ENCODE measurements at places on chromosomes 7 and 10.

DNA sequence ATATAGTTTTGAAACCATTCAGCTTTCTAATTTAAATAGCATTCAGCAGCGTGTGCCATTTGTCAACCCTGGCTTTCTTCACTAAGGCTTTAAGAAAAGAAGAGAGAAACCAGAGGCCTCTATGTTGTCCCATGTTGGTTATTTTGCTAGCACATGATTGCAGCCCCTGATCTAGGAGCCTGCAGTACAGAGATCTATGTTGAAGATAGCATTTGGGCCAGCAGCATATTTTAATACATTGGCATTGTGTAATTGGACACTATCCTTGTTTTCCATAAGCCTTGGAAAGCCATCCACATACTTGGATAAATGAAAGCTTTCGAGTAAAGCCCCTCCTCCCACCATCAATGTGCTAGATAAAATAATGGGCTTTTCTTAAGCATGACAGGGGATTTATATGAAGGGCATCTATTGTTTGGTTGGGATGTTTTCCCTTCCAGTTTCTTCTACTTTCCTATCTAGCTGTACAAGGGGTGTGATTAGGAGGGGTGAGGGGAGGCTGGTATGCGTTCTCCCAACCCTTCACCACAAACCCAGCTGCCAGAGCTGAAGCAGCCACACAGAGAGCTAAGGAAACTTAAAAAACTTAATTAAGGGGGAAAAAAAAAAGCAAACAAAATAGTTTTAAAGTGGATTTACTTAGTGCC lies 23.1 kb upstream of the SDHAF3 start:
- no peak for DNase-seq

- no peak for DNase-seq
Observed at GRCh38 chr7:28579571-28579970, 167.3 kb downstream of the CREB5 start.

GRCh38 chr7:80347173-80347572 lies 164.7 kb downstream of the GNAT3 start:
- no peak for DNase-seq

DNA sequence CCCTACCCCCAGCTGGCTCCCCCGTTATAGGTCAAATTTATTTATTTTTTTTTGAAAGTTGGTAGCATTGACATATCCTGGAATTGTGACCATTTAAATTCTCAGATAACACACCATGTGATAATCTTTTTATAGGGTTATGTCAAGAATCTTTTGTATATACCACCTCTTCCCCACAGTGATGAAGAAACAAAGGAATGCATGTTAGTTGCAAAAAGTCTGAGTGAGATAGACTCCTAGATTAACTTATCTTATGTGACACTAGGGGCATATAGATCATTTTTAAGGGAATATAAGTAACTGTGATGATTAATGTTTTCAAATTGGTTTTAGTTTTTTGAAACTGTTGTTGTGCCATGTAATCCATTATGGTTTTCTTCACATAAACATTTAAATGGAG lies 68.3 kb downstream of the MLLT10 start:
- DNase-seq, result no peak

- no peak for DNase-seq
Observed at GRCh38 chr7:51611937-51612336, 295.3 kb upstream of the COBL start.

DNA sequence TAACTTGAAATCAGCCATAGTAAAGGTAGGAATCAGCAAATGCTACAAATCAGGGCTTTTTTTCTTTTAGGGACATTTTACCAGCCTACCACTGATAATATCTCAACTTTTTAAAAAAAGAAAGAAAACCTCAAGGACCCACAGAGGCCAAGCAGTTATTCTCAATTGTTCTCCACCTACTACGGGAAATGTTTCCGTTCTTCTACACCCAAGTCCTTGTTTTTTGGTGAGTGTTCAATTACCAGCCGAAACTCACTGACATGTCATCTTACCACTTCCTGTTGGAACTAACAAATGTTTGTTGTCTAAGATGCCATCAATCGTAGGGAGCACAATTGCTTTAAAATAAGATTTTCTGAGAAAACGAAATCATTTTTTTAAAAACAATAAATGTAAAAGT lies 50.2 kb upstream of the CDK1 start:
- DNase-seq, result no peak

- no peak for DNase-seq
Observed at GRCh38 chr7:17625043-17625442, 315.3 kb downstream of the SNX13 start.
